ENCODE measurements at places on chromosomes 12 and 14.

- peaks cover 55% of the 10 kb centered on the region for H3K27me3 ChIP-seq
- H3K36me3 ChIP-seq, result no peaks in the 10 kb centered on the region
- no peak overlapping the region for H3K4me3 ChIP-seq
- no peak for DNase-seq
These were observed 16.4 kb downstream of the TMEM63C start for GRCh38 chr14:77197988-77198387.

DNA sequence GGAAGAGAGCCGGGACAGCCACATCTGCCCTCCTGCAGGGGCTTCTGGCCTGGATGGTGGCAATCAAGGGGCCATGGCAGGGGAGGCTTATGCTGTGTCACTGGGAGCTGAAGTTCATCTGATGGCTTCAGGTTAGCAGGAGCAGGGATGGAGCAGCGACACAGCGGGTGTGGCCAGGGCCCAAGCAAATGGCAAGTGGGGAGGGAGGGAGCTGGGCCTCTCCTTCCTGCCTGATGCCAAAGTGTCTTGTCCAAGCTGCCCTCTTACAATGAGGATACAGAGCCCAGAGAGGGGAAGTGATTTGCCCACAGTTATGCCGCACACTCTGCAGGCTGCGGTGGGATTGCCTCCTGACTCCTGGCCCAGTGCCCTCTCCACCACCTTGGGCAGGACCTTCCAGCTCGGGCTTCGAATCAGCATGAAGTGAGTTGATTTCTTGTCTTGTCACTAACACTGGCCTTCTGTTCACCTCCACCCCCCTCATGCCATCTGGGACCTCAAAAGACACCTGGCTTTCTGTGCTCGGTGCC lies 51.3 kb downstream of the IQSEC3 start:
- H3K4me1 ChIP-seq, result peaks cover 46% of the 10 kb centered on the region
- no peak for DNase-seq
- peaks cover 44% of the 10 kb centered on the region for H3K27me3 ChIP-seq

- H3K27ac ChIP-seq, result no peak overlapping the region
- no peak overlapping the region for H3K4me3 ChIP-seq
- DNase-seq, result peak; percentile 60
- H3K4me1 ChIP-seq, result peaks cover 7% of the 10 kb centered on the region
These were observed 17.1 kb upstream of the OR10P1 start for GRCh38 chr12:55619354-55620138.

- H3K36me3 ChIP-seq, result no peaks in the 10 kb centered on the region
- no peak for DNase-seq
- H3K27ac ChIP-seq, result no peak overlapping the region
- no peak overlapping the region for H3K4me3 ChIP-seq
These were observed 82.0 kb downstream of the PRKCH start for GRCh38 chr14:61403411-61403810.

DNA sequence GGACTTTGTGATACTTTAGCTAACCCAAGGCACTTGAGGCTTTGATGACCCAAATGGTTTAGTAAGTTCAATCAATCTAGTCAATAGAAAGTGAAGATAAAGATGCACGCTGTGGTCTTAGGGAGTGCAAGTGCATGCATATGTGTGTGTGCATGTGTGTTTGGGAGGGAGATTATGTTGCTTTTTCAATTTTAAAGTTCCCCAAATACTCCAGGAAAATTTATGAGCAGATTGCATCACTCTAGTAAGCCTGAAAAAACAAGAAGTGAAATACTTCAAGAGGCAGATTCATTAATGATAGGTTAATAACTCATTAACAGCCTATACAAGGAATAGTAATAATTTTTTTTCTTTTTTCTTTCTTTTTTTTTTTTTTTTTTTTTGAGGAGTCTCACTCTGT lies 12.4 kb upstream of the SIX1 start:
- H3K4me3 ChIP-seq, result no peak overlapping the region
- H3K4me1 ChIP-seq, result peaks cover 50% of the 10 kb centered on the region
- H3K36me3 ChIP-seq, result no peaks in the 10 kb centered on the region

GRCh38 chr12:75120311-75120711 lies 89.3 kb downstream of the KCNC2 start:
- peak overlapping the region; percentile 71 for H3K27ac ChIP-seq
- no peaks in the 10 kb centered on the region for H3K36me3 ChIP-seq
- no peak overlapping the region for H3K4me3 ChIP-seq
- no peak for DNase-seq
- H3K27me3 ChIP-seq, result no peaks in the 10 kb centered on the region
- H3K4me1 ChIP-seq, result peaks cover 54% of the 10 kb centered on the region

DNA sequence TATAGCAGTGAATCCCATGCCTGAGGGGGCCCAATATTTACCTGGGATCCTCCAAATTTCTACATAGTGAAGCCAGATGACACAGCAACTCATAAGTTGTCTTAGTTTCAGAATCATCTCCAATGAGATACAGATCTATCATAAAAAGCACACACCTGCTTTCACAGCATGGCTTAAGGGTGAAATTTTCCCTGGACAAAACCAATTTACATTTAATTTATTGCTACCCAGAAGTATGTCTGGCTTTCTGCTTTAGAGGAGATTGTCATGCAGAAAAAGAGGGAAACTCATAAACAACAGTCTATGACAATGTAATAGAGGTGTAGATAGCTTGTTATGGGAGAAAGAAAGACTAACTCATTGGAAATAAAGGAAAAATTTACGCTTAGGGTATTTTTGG lies 113.0 kb downstream of the MGAT4C start:
- no peak overlapping the region for H3K4me3 ChIP-seq
- DNase-seq, result no peak
- no peaks in the 10 kb centered on the region for H3K36me3 ChIP-seq
- no peaks in the 10 kb centered on the region for H3K4me1 ChIP-seq
- no peaks in the 10 kb centered on the region for H3K27me3 ChIP-seq

- peaks cover 67% of the 10 kb centered on the region for H3K4me1 ChIP-seq
- DNase-seq, result peak; percentile 46
- peaks cover 4% of the 10 kb centered on the region for H3K27me3 ChIP-seq
- H3K27ac ChIP-seq, result no peak overlapping the region
These were observed 991 bp downstream of the FBXL14 start for GRCh38 chr12:1593174-1594005.

GRCh38 chr14:92970271-92970670 lies 47.3 kb downstream of the CHGA start:
- H3K27ac ChIP-seq, result no peak overlapping the region
- peaks cover 16% of the 10 kb centered on the region for H3K27me3 ChIP-seq
- H3K4me3 ChIP-seq, result no peak overlapping the region
- DNase-seq, result no peak
- peaks cover under 1% of the 10 kb centered on the region for H3K36me3 ChIP-seq

DNA sequence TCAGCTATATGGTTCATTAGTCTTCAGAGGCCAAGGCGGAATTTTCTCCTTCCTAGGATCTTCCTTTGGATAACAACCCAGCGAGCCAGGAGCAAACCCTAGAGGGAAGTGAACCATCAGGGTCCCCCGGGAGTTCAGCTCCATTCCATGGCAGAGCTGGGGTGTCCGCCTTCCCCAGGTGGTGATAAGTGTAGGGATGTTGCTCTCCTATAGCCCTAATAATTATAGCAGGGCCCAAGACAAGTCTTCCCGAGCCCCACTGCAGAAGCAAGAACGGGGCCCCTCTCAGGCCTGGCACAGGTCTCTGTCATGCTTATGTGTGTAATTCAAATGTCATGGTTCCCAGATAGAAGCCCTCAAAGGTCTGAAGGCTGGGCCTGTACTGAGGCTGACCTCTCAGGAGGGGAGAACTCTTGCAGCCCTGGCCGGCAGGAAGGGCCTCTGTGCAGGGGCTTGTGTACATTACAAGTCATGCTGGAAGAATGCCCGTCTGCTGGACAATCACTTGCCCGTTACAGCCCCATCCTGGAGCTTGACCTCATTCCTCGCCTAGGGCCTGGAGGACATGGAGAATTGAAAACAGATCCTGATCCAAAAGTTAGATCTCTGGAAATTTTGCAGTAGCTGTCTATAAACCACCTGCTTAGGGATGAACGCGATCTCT lies 17.3 kb downstream of the LRTM2 start:
- no peaks in the 10 kb centered on the region for H3K36me3 ChIP-seq
- peaks cover 68% of the 10 kb centered on the region for H3K4me1 ChIP-seq
- H3K27ac ChIP-seq, result peak overlapping the region; percentile 59
- H3K4me3 ChIP-seq, result peak overlapping the region; percentile 18
- DNase-seq, result peak; percentile 26

DNA sequence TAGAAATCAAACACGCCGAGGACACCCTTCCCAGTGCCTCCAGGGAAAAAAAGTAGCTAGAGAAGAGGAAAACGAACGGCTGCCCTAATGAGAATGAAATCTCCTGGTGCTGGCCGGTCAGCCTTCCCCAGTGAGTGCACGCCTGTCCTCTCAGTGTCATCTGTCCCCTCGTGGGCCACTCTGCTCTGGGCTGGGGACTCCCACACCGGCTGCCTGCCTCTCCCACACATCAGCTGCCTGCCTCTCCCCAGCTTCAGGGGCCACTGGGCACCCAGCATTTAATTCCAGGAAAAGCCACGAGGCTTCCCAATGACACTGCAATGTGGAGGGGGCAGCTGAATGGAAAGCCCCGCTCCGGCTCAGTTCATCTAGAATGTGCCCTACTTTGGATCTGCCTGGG lies 59.0 kb downstream of the CCDC85C start:
- no peaks in the 10 kb centered on the region for H3K36me3 ChIP-seq
- H3K4me3 ChIP-seq, result peak overlapping the region; percentile 56
- H3K4me1 ChIP-seq, result peaks cover 90% of the 10 kb centered on the region
- H3K27me3 ChIP-seq, result peaks cover 6% of the 10 kb centered on the region
- no peak for DNase-seq
- H3K27ac ChIP-seq, result peak overlapping the region; percentile 73

GRCh38 chr12:108955225-108955835 lies 65.5 kb downstream of the SVOP start:
- H3K4me3 ChIP-seq, result no peak overlapping the region
- DNase-seq, result peak; percentile 68
- no peaks in the 10 kb centered on the region for H3K36me3 ChIP-seq
- peaks cover 22% of the 10 kb centered on the region for H3K4me1 ChIP-seq
- peaks cover 28% of the 10 kb centered on the region for H3K27me3 ChIP-seq
- no peak overlapping the region for H3K27ac ChIP-seq

DNA sequence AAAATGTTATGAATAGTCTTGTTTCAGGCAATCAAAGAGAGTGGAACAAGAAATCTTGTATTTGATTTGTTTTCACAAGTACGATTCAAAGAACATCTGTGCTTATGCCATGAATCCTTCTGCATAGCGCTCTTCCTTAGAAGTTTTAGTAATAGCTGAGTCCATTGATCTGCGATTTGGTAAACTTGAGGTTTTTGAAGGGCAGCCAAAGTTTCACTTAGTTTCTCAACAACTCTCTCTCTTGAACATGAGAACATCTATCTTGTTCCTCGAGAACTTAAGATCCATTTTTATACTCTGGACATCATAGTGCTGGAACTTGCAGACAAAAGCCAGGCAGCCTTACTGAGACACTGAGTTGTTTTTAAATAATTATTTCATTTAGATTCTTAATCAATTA lies 96.2 kb upstream of the USP15 start:
- no peak for DNase-seq
- H3K4me3 ChIP-seq, result no peak overlapping the region
- peaks cover 3% of the 10 kb centered on the region for H3K27me3 ChIP-seq
- H3K27ac ChIP-seq, result no peak overlapping the region
- H3K36me3 ChIP-seq, result no peaks in the 10 kb centered on the region
- no peaks in the 10 kb centered on the region for H3K4me1 ChIP-seq

DNA sequence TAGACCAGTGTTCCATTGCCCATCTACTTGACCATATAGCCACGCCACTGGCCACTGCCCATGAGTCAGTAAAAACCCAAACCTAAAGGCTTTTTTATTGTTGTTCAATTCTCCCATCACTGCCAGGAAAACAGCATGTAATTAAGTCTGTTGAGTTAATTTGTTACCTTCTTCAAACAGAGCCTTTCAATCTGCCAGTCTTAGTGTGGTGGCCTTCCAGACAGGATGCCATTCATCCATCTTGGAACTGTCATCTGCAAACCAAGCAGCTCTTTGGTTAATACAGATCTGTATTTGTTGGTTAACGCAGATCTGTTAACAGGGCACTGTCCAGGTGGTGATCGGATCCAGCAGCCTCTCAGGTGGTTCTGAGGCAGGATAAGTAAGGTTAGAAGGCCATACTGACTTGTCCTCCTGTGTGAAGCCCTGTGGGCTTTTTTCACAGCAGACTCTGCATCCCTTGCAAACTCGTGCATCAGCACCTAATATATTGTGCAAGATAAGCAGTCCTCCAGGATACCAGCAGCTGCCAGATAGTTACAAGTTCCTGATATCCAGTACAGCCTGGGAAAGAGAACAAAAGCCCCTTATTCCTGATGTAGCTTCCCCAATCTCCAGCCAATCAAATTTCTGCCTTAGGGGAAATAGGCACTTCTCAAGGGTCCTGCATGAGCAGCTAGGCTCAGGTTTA lies 59.1 kb upstream of the DHRS4 start:
- H3K27ac ChIP-seq, result no peak overlapping the region
- H3K4me1 ChIP-seq, result no peaks in the 10 kb centered on the region
- no peak overlapping the region for H3K4me3 ChIP-seq
- no peak for DNase-seq
- H3K36me3 ChIP-seq, result no peaks in the 10 kb centered on the region

GRCh38 chr14:34137001-34137745 lies 186.3 kb upstream of the EGLN3 start:
- H3K27me3 ChIP-seq, result peaks cover 3% of the 10 kb centered on the region
- H3K36me3 ChIP-seq, result peaks cover 15% of the 10 kb centered on the region
- H3K4me1 ChIP-seq, result peaks cover 15% of the 10 kb centered on the region
- no peak for DNase-seq

DNA sequence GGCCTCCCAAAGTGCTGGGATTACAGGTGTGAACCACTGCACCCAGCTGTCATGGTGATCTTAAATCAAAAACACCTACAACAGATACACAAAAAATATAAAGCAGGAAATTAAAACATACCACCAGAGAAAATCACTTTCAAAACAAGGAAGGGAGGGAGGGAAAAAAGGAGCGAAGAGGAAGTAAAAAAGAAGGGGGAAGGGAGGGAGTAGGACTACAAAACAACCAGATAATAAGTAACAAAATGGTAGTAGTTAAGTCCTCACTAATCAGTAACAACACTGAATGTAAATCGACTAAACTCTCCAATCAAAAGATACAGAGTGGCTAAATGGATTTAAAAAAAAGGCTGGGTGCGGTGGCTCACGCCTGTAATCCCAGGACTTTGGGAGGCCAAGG lies 89.0 kb downstream of the SH2B3 start:
- peaks cover 82% of the 10 kb centered on the region for H3K36me3 ChIP-seq
- peaks cover 7% of the 10 kb centered on the region for H3K4me1 ChIP-seq
- no peak for DNase-seq
- peak overlapping the region; percentile 77 for H3K27ac ChIP-seq
- no peak overlapping the region for H3K4me3 ChIP-seq
- H3K27me3 ChIP-seq, result no peaks in the 10 kb centered on the region

GRCh38 chr12:50249464-50250182 lies 33.7 kb downstream of the LIMA1 start:
- no peak overlapping the region for H3K4me3 ChIP-seq
- peaks cover 3% of the 10 kb centered on the region for H3K27me3 ChIP-seq
- peak overlapping the region; percentile 23 for H3K27ac ChIP-seq
- no peak for DNase-seq
